ENCODE measurements at places on chromosomes 2 and 18. TPM values are rescaled to one million over a fixed set of nuclear protein-coding genes. Genes with fewer than 3 reads are reported as not detected.

- no peak for DNase-seq
These were observed 29.7 kb downstream of the CNDP1 start for GRCh38 chr18:74563999-74564398.

Gene CABYR
- polyA plus RNA-seq = not detected

DNA sequence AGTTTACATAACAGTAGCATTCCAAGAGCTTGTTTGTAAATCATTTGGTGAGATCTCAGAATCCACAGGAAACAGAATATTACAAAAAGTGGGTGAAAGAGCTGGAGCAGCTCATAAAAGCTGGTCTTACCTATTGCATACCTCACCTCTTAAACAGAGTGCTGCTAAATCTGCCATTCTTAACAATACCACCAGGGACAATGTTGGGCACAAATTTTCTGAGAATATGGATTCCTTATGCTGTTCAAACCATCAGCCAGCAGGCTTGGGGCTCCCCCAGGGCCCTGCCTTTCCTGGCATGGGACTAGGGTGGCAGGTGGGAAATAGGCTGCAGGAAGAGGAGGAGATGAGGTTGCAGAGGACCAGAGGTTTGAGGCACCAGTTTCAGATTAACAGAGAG is 55.6 kb downstream of the TGFA start:
- DNase-seq = no peak

GRCh38 chr2:157903151-157903550 is 27.0 kb upstream of the ACVR1 start:
- no peak for DNase-seq

DNA sequence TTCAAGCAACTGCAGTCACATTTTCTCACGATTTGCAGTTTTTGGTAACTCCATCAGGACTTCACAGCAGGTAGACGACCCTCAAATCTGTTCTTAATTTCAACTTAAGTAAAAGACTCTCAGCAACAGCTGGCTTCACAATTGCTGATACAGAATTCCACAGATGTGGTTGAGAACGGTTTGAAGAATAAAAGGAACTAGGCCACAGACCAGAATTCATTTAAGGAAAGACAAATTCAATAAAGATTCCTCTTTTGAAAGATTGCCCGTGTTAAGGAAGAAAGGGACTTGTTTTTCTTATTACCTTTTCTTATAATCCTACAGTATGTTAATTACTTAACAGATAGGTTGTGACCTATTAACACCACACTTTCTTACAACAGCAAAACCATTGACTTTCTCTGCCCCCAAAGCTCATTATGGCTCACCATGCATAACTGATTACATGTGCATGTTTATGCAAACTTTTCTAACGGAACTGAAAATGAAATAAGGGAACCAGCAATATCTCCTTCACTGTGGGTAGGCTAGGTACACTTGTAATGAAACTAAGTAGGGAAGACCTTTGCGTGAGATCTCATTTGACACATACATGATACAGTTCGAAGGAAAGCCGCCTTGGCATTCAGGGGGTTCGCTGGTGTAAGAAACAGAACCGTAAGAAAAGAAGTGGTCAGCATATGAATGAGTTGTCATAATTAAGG is 4.7 kb upstream of the ZNF516 start:
- no peak for DNase-seq

- no peak for DNase-seq
These were observed 5.1 kb upstream of the PTPRM start for GRCh38 chr18:7561909-7562460.

DNA sequence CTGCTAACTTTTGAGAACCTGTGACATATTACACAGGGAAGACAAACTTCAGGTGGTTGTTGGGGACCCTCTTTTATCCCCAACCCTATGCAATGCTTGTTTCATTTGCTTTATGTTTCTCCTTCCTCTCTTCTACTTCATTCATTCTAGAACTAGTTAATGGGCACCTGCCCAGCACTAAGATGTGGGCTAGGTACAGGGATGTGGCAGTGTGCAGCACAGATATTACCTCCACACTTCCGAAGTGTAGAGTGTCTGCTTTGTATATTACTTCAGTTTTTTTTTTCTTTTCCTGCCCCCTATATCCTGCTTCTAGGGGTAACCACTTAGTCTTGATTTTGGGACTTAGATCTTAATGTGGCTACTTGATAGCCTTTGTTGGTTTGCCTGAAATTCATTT is 35.1 kb downstream of the CD28 start:
- no peak for DNase-seq

Gene CSRNP3
- not detected for polyA plus RNA-seq

Gene TMX3
- 22.6 TPM for polyA plus RNA-seq

Gene ATG9A
- polyA plus RNA-seq = 31.9 TPM

- no peak for DNase-seq
These were observed 20.1 kb downstream of the GPR55 start for GRCh38 chr2:230904856-230905447.

- no peak for DNase-seq
These were observed 8.9 kb downstream of the TMSB10 start for GRCh38 chr2:84914334-84914733.

GRCh38 chr2:218872645-218873358 is 7.8 kb upstream of the WNT10A start:
- no peak for DNase-seq

Gene EVX2
- not detected for polyA plus RNA-seq

GRCh38 chr2:50582164-50582563 is 449.8 kb downstream of the NRXN1 start:
- no peak for DNase-seq

DNA sequence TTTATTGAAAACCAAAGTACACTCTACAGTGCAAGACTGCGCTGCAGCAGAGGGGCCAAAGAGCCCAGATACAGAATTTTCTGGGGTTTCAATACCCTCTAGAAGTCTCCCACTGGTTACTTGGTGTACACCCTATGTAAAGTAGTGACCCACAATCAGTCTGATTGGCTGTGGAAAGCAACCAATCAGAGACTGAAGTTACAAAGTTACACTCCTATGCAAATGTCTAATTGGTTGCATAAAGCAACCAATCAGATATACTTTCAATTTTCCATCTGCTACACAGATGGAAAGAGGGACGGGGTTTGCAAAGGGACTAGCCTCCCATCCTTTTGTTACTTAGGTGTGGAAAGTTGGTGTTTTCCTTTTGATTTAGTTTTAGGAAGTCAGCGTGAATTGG is 198.9 kb upstream of the SH3BP4 start:
- no peak for DNase-seq

DNA sequence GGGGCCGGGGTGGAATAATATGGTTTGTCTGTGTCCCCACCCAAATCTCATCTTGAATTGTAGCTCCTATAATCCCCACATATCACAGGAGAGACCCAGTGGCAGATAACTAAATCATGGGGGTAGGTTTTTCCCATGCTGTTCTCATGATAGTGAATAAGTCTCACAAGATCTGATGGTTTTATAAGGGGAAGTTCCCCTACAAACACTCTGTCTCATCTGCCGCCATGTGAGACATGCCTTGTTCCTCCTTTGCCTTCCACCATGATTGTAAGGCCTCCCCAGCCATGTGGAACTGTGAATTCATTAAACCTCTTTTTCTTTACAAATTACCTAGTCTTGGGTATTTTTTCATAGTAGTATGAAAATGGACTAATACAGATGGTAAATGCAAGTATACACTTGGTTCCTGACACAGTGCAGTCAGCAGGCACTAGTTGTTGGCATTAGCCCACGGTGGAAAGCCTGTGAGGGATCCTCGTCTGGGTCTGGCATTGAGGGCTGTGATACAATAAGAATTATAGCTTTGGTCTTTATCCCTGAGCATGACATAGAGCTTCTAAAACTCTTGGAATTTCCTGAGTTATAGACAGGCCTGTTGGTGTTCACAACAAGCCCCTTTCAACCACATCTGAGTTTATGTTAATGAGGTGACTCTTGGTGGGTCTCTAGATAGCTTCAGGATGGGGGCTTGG is 135.8 kb downstream of the CABLES1 start:
- no peak for DNase-seq

Gene TBC1D8
- polyA plus RNA-seq = not detected

DNA sequence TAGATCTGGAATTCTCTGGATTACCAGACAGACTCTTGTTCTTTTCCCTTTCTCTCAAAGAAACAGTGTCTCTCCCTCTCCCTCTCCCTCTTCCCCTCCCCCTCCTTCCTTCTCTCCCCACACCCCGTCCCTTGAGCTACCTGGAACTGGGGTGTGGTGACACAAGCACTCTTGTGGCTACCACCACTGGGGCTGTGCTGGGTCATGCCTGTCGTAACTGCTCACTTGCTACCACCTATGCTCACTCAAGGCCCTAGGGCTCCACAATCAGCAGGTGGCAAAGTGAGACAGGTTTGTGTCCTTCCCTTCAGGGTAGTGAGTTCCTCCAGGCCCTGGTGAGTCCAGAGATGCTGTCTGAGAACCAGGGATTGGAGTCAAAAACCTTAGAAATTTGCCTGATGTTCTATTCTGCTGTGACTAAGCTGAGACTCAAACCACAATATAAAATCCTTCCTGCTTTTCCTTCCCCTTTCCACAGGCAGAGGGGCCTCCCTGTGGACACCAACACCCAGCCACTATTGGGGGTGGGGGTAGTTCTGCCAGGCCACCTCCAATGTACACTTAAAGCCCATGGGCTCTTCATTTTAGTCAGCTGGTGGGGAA is 70.8 kb downstream of the OXER1 start:
- no peak for DNase-seq

DNA sequence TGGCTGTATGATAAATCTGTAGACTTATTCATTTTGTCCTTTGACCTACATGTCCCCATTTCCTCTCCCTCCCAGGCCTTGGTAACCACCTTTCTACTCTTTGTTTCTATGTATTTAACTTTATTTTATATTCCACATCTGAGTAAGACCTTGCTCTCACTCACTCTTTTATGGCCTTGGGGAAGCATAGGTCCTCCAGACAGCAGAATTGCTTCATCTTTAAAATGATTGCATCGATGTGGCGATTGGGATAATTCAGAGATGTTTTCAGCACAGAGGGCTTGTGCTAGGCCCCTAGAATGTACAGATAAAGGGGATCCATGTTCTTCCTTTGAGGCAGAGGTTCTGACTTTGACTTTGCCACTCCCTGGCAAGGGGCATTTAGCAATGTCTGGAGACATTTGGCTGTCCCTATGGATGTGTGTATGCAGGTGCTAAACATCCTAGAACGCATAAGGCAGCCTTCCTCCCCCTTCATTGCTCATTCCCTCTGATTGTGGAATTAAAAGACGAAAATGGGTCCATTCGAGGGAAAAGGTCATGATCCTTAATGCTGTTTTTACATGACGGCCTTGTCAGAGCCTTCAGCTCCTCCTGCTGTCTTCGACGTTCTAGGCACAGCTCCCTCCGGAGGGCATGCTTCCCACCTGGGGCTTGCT is 1.2 kb upstream of the GPR39 start:
- DNase-seq = no peak

DNA sequence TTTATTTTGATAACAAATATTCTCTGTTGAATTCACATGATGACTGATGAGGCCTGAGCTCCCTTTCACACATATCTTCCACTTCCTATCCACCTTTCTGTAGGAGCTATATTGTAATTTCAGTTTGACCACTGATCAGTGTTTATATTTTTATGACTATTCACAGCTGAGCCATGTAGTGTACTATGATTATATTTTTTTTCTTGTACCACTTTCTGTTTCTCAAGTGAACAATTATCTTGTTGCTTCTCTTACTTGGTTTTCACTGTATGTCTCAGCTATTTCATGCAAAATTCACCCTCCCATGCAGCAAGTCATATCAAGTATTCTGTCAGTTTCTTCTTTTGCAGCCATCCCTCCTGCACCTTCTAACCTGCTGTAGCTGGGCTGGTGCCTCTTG is 78.4 kb downstream of the TMEM247 start:
- DNase-seq = no peak

DNA sequence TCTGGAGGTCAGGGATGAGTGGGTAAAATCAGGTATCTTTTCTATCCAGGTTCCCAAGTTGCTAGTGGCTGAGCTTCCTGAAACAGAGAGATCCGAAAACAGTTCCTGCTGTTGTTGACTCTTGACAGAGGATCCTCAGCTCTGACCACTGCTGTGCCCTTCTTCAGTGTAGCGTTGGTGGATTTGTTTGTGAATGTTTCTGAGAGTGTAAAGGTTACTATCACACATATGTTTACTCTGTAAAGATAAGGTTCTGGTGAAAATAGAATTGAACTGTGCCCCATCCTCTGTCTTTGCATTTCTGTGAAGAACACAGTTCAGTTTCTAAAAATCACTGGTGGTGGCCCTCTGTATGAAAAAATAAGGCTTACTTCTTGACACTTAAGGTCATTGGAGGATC is 119.8 kb downstream of the LDLRAD4 start:
- DNase-seq = no peak

- no peak for DNase-seq
These were observed 161.7 kb upstream of the ZNF236 start for GRCh38 chr18:76660571-76661192.

DNA sequence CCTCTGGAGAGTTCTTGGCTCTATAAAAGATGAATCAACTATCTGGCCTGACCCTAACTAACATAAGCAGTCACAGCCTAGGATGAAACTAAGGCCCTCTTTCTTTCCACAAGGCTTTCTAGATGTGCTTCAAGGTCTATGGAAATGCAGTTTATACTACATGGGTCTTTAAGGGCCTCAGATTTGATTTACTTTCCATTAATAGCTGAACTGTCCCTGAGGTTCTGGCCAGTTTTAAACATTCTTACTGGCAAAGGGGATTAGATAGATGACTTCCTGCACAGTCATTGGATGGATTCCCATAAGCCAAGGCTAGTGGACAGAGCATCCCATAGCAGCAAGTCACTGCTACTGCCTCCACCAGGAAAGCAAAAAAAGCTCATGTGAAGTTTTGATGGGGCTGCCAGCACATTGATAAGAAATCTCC is 38.1 kb upstream of the LCLAT1 start:
- no peak for DNase-seq

Gene RALBP1
- polyA plus RNA-seq = 71.2 TPM

- no peak for DNase-seq
These were observed 33.7 kb downstream of the EHBP1 start for GRCh38 chr2:62738981-62739936.

GRCh38 chr2:2703762-2704427 is 372.8 kb upstream of the MYT1L start:
- no peak for DNase-seq

- peak; percentile 57 for DNase-seq
These were observed 53.8 kb downstream of the SMAD7 start for GRCh38 chr18:48896875-48897511.

Gene RIT2
- not detected for polyA plus RNA-seq

Gene SKA1
- 1.2 TPM for polyA plus RNA-seq

Gene CXCR1
- 13.0 TPM for polyA plus RNA-seq

Gene LINC00305
- not detected for polyA plus RNA-seq

DNA sequence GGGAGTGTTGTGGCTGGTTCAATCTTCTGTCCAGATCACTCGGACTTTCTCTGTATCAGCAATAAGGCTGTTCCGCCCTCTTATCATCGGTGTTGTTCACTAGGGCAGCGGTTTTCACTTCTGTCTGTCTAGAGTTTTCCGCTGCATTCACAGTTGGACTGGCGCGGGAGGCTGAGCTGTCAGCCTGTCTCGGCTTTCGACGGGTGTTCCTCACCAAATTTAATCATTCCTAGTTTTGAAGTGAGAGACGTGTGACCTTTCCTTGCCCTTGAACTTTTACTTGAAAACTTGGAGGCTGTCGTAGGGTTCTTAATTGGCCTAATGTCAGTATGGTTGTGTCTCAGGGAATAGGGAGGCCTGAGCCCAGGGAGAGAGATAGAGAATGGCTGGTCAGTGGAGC is 108.3 kb downstream of the NFATC1 start:
- no peak for DNase-seq

Gene GPR75
- not detected for polyA plus RNA-seq

Measured in immature natural killer cell (primary cell).